ENCODE measurements at places on chromosomes 2 and 18. TPM values are rescaled to one million over a fixed set of nuclear protein-coding genes. Genes with fewer than 3 reads are reported as not detected.
A peak's percentile ranks its signal among the peaks of the same experiment; 100 is the strongest.

Gene GPR55
- 0.08 TPM for total RNA-seq

Gene ABCG5
- total RNA-seq = 0.05 TPM

Gene SPATA3
- not detected for total RNA-seq

DNA sequence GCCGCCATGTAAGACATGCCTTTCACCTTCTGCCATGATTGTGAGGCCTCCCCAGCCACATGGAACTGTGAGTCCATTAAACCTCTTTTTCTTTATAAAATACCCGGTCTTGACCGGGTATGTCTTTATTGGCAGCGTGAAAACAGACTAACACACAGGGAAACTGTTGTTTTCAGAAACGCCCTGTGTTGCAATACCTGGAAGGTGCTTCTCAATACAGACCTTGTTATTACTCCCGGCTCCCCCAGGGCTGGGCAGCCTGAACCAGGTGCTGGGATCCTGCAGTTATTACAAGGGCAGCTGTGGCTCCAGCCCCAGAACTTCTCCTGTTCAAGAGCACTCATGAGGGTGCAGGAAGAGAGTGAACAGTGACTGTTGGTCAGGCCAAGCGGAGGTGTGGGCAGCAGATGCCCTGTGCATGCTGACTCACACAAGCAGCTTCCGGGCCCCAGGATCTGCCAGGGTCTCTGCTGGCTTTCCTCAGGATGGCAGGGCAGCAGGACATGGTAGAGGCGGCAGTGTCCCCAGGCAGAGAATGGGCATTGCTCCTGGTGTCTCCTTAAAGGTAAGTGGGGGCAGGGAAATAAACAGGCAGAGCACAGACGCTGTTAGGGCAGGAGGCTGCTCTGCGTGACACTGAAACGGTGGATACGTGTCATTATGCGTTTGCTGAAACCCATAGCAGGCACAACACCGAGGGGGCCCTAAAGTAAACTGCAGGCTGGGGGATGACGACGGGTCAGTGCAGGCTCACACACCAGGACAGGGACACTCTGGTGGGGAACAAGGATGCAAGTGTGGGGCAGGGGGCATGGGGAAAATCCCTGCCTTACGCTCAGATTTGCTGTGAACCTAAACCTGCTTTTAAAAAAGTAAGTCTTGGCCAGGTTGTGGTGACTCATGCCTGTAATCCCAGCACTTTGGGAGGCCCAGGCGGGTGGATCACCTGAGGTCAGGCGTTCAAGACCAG lies 89.1 kb downstream of the NDUFA10 start:
- H3K4me3 ChIP-seq = no peak overlapping the region
- H3K36me3 ChIP-seq = no peaks in the 10 kb centered on the region
- H3K27ac ChIP-seq = no peak overlapping the region
- H3K4me1 ChIP-seq = no peaks in the 10 kb centered on the region

DNA sequence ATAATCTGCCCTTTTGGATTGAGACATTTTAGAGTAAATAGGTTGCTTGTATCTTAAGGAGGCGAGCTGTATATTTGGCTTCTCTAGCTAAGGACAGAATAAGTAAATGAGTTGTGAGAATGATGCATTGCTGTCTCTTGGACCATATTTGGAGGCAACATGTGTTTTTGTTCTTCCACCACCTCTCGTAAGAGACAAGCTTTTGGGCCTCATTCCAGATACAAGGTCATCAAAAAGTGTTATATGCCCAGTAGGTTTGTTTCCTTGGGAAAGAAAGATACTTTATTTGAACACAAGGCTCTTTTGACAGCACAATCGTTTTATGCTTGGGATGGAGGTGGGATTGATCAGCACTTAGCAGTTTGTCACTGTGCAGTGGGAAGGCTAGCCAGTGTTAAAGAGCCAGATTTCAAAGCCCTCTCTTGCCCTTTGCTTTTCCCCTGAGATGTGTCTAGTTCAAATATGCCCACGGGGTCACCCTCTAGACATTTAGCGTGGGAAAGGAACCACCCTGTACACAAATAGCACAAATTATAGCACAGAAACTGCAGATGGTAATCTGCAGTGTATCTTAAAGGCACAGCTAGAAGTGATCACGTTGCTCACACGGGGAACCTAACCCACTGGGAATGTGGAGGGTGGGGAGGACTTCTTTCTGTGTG lies 131.3 kb downstream of the MAP4K4 start:
- H3K27me3 ChIP-seq = no peaks in the 10 kb centered on the region
- H3K36me3 ChIP-seq = peaks cover 2% of the 10 kb centered on the region
- H3K4me3 ChIP-seq = no peak overlapping the region
- H3K27ac ChIP-seq = no peak overlapping the region
- H3K4me1 ChIP-seq = peaks cover 3% of the 10 kb centered on the region

DNA sequence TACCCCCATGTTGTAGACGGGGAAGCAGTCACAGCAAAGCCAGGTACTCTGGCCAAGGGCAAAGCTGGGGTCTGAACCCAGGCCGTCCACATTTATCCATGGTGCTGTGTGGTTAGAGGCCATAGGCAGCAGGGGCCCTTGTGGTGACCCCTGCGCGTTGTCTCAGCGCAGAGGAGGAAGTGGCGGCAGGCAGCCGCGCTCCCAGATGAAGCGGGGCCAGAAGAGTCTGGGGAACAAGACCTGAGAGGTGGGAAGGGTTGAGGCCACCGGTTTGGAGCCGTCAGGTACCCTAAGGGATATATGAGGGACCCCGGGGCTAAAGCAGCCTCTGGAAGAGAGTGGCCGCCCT lies 770 bp downstream of the ZNF396 start:
- peak overlapping the region; percentile 60 for H3K4me3 ChIP-seq
- H3K27ac ChIP-seq = peak overlapping the region; percentile 61
- DNase-seq = no peak
- peaks cover 3% of the 10 kb centered on the region for H3K4me1 ChIP-seq

DNA sequence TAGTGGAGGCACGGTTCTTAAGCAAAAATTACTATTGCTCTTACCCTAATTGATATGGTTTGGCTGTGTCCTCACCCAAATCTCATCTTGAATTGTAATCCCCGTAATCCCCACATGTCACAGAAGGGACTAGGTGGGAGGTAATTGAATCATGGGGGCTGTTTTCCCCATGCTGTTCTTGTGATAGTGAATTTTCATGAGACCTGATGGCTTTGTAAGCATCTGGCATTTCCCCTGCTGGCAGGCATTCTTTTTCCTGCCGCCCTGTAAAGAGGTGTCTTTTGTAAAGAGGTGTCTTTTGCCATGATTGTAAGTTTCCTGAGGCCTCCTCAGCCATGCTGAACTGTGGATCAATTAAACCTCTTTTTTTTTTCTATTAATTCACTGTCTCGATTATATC lies 1691.8 kb upstream of the SLC39A10 start:
- DNase-seq = no peak
- H3K4me3 ChIP-seq = no peak overlapping the region
- H3K36me3 ChIP-seq = no peaks in the 10 kb centered on the region
- H3K4me1 ChIP-seq = no peaks in the 10 kb centered on the region

GRCh38 chr2:203280428-203281064 lies 41.7 kb downstream of the CYP20A1 start:
- H3K27ac ChIP-seq = no peak overlapping the region
- H3K27me3 ChIP-seq = no peaks in the 10 kb centered on the region
- peaks cover 8% of the 10 kb centered on the region for H3K4me1 ChIP-seq
- DNase-seq = peak; percentile 10

DNA sequence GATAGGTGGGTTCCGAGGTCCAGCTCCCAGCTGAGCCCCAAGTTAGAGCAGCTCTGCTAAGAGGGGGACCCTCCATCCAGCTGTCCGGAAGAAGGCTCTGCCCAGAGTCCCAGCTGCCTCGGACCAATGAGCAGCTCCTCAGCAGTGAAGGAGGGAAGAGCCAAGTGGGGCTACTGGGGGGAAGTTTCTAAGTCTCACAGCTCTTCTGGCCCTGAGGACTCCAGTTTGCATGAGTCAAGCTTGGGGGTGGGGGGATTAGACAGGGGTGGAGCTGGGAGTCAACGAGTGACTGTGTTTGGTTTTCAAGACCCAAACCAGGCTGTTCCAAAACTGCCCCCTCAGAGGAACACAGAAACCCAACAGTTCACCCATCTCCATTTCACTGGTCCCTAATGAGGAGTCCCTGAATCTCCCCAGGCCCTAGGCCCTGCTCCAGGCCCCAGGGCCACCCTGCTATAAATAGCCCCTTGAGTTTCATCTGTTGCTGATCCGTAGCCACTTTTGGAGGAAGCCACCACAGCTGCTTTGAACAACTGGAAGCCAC lies 100.9 kb downstream of the TNS1 start:
- H3K36me3 ChIP-seq = no peaks in the 10 kb centered on the region
- H3K27ac ChIP-seq = no peak overlapping the region
- H3K4me3 ChIP-seq = no peak overlapping the region
- no peak for DNase-seq
- no peaks in the 10 kb centered on the region for H3K4me1 ChIP-seq

- no peaks in the 10 kb centered on the region for H3K27me3 ChIP-seq
- H3K4me1 ChIP-seq = no peaks in the 10 kb centered on the region
- DNase-seq = peak; percentile 73
- H3K4me3 ChIP-seq = no peak overlapping the region
- no peak overlapping the region for H3K27ac ChIP-seq
These were observed 88.5 kb downstream of the DYNAP start for GRCh38 chr18:54679318-54680149.

All from Panc1 (cell line).